Heart right ventricle (tissue), 16 donors: ENCODE measurements at places on chromosomes 5 and 9. TPM values are rescaled to one million over a fixed set of nuclear protein-coding genes. Genes with fewer than 3 reads are reported as not detected.
A peak's percentile ranks its signal among the peaks of the same experiment; 100 is the strongest.

DNA sequence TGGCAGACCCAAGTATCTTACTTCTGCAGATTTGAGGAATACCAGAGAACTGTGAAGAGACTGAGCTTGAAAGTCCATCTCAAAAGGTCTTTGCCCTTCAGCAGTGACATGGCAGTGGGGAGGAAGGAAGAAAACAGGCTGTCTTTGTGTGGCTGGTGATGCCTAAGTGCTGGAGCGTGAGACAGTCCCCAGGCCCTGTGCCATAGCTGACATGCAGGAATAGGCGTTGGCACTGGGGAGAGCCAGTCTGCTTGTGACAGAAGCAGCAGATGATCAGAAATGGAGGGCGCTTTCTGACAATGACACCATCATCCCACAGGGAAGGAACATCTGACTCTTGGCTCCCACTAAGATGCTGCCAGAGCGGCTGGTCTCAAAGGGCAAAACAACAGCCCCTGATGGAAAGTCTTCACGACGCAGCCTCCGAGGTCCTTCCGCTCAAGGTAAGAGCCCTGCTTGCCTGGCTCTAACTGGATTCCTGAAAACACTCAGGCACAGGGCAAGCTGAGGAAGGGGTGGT lies 15.5 kb upstream of the GLRX start:
- peak overlapping the region; percentile 45 for H3K27ac ChIP-seq
- H3K36me3 ChIP-seq = no peaks in the 10 kb centered on the region
- DNase-seq = no peak
- H3K4me3 ChIP-seq = no peak overlapping the region
- peaks cover 4% of the 10 kb centered on the region for H3K4me1 ChIP-seq

DNA sequence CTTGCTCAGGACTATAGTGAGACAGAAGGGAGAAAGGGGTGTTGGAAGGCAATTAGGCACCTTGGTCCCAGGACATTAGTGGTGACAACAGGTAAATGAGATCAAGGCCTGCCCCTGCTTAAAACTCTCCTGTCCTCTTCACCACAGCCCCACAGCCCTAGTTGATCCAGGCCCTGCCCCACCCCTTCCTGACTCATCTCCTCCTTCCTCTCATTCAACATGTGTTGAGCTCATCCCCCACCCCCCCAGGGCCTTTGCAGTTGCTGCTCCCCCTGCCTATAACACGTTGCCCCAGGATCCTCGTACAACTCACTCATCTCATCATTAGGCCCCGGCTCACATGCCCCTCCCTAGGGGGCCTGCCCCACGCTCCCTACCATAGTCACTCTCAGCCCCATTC lies 66.8 kb downstream of the TSPAN17 start:
- DNase-seq = no peak
- no peaks in the 10 kb centered on the region for H3K36me3 ChIP-seq
- H3K27me3 ChIP-seq = peaks cover 53% of the 10 kb centered on the region
- no peak overlapping the region for H3K4me3 ChIP-seq

DNA sequence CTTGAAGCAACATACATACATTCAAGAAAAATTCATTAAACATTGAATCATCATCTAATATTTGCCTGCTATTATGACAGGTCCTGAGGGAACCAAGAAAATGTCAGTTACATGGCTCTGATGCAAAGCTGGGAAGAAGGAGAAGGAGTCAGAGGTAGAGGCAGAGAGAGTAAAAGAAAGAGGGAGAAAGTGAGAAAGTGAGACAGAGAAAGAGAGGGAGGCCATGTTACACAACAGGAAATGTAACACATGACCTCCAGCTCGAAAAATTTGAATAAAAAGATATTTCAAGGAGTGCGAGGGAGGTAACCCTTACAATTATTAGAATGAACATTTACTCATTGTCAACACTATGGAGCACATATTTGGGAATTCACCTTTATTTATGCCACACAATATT lies 189.7 kb downstream of the PDE4D start:
- no peaks in the 10 kb centered on the region for H3K4me1 ChIP-seq
- DNase-seq = no peak
- no peaks in the 10 kb centered on the region for H3K36me3 ChIP-seq
- H3K27me3 ChIP-seq = no peaks in the 10 kb centered on the region

DNA sequence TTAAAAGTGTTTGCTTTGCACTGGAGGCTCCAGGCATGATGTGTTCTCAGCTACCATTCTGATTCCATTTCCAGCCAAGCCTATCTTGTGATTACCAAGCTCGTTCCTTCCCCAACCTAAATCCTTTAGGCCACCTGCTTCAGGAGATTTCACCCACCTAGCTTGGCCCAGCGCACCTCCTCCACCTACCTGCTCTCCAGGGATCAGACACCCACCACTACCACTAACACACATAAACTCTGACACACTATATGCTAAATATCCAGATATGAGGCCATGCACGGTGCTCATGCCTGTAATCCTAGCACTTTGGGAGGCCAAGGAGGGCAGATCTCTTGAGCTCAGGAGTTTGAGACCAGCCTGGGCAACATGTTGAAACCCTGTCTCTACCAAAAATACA lies 2.4 kb downstream of the MYORG start:
- H3K4me1 ChIP-seq = peaks cover 28% of the 10 kb centered on the region
- DNase-seq = no peak
- H3K27ac ChIP-seq = no peak overlapping the region
- no peaks in the 10 kb centered on the region for H3K36me3 ChIP-seq
- peaks cover 7% of the 10 kb centered on the region for H3K27me3 ChIP-seq

- no peaks in the 10 kb centered on the region for H3K27me3 ChIP-seq
- no peak overlapping the region for H3K4me3 ChIP-seq
- no peak for DNase-seq
- no peaks in the 10 kb centered on the region for H3K36me3 ChIP-seq
- no peak overlapping the region for H3K27ac ChIP-seq
Observed at GRCh38 chr5:34041247-34041972, 1.6 kb downstream of the C1QTNF3 start.

DNA sequence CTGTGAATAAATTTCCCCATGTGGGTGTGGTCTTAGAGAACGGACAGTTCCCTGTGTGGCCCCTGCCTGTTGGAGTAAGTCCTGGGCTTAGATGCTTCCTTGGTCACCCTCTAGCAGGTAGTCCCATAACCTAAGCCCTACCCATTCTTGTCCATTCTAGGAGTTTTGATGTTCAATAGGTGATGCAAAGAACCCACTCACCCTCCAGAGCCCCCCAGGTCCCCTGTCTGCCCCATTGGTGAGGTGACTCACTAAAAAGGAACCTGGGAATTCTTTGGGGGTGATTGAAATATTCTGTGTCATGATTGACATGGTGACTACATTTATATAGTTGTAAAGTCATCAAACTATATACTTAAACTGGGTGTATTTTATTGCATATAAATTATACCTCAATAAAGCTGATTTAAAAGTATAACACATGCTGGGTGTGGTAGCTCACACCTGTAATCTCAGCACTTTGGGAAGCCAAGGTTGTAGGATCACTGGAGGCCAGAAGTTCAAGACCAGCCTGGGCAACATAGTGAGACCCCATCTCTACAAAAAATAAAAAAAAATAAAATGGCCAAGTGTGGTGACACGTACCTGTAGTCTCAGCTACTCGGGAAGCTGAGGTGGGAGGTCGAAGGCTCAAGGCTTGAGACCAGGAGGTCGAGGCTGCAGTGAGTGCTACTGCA lies 20.8 kb upstream of the GTF3C5 start:
- no peak for DNase-seq
- H3K36me3 ChIP-seq = no peaks in the 10 kb centered on the region
- no peaks in the 10 kb centered on the region for H3K27me3 ChIP-seq
- H3K4me3 ChIP-seq = no peak overlapping the region
- no peaks in the 10 kb centered on the region for H3K4me1 ChIP-seq

DNA sequence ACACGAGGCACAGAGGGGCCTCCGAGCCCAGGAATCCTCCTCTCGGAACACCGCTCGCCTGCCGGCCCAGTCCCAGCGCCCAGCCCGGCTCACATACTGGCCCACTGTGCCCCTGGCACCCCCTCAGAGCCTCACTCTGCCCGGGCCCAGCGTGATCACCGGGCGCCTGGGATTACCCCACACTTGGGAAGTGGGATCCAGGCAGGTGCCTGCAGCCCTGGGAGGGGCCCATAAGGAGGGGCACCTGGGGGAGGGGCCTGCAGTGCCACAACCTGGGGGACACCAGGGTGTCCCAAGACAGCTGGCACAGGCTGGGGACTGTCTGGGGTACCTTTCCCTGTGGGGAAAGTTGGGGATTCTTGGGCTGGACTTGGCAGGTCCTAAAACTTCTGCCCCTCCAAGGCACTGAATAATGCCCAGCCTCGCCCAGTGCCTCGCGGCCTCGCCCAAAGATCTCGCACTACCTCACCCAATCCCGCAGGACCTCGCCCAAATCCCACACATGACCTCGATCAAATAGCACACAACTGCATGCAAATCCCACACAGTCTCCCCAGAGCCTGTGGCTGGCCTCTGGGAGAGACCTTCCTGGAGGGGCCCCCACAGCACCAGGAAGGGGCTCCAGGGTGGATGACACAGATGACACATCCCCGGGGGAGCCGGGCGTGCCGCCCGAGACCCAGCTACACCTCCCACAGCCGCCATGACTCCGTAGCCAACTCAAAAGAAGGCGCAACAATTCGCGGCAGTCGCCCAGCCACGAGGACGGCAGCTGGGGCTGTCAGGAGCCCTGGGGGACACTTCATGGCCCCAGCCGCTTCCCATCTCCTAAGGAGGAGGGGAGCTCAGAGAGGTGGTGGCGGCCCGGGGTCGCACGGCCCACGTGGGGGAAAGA lies 13.7 kb downstream of the NOTCH1 start:
- no peaks in the 10 kb centered on the region for H3K27me3 ChIP-seq
- H3K4me3 ChIP-seq = no peak overlapping the region
- peaks cover 93% of the 10 kb centered on the region for H3K4me1 ChIP-seq

DNA sequence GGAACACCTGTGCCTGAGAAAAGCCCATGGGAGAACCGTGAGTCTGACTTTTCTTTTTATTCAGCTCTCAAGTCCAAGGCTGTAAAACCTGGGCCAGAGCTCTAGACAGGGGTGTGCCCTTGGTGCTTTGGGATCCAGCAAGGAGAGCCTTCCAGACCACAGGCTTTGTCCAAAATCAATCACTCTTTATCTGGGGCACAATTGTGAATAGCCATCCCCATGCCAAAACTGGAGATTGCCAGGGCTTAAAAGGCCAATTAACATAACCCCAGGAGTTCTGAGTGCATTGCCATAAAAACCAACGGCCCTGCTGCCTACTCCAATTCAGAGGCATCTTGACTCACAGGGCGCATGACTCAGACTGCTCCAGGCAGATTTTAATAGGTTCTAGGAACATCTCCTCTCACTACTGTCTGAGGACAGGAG lies 391.8 kb downstream of the ARHGEF28 start:
- H3K4me3 ChIP-seq = no peak overlapping the region
- no peaks in the 10 kb centered on the region for H3K27me3 ChIP-seq
- no peaks in the 10 kb centered on the region for H3K36me3 ChIP-seq
- no peaks in the 10 kb centered on the region for H3K4me1 ChIP-seq
- no peak for DNase-seq
- H3K27ac ChIP-seq = no peak overlapping the region

DNA sequence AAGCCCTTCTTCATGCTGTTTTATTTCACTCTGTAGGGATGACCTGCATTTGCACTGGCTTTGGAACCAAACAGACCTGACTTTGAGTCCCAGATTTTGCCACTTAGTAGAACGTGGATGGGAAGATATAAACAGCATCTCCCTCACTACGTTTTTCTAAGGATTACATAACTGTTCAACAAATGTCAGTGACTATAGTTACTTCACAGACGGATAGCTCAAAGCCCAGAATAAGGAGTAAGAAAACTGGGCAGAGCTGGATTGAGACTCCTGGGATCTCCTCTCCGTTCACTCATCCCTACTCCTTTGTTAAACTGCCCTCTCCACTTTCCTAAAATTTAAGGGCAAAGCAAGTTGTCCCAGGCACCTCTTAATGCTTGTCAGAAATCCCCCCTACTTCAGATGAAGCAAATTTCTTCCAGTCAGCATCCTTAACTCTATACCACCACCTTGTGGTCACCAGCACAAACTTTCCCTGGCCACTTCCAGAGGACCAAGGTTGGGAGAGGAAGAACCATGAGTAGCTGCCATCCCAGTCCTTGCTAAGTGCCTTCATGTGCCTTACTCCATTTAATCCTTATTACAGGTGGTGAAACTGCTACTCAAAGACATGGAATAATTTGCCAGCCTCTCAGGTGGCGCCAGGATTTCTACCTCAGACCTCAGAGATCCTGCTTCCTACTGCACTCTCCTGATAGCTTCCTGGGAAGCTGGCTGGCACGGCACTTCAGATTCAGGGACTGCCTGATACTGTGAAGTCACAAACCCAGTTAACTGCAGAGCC lies 38.4 kb downstream of the EGR1 start:
- H3K36me3 ChIP-seq = peaks cover 15% of the 10 kb centered on the region
- H3K4me1 ChIP-seq = peaks cover 26% of the 10 kb centered on the region
- DNase-seq = peak; percentile 47
- no peak overlapping the region for H3K4me3 ChIP-seq
- peak overlapping the region; percentile 43 for H3K27ac ChIP-seq

DNA sequence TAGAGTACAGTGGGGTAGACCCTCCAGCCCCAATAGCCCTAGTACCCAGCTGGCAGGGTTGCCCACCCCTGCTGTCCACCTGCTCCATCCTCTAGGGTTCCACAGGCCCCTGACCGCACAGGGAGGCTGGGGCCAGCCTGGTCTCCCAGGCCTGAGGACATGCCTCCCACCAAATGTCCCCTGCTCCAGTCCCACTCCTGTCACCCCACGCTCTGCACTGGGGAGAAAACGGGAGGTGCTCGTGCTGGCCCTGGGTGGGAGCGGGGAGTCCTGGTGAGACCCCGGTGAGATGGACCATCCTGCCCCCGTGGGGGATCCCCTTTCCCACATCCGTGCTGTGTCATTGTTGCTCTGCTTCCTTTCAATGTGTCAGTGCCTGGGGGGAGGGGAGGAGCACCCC lies 12.1 kb downstream of the CPLX2 start:
- H3K36me3 ChIP-seq = no peaks in the 10 kb centered on the region
- H3K27me3 ChIP-seq = peaks cover 21% of the 10 kb centered on the region
- no peak overlapping the region for H3K27ac ChIP-seq
- DNase-seq = no peak
- no peaks in the 10 kb centered on the region for H3K4me1 ChIP-seq

DNA sequence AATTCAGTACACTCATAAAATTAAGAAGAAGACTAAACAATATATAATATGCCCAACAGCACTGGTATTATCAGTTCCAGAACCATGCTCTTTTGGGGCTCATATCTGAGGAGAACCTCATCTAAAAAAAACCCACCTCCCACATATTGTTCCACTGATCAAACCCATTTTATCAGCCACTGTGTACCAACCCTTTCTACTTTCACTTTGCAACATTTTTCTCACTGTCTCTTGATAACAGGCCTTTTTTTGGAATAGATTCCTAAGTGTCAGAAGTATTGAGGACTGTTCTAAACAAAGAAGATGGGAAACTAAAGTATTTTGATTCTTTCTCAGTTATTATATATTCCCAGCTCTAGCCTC lies 173.2 kb downstream of the GABRB2 start:
- H3K4me3 ChIP-seq = no peak overlapping the region
- H3K27me3 ChIP-seq = no peaks in the 10 kb centered on the region
- H3K27ac ChIP-seq = no peak overlapping the region
- DNase-seq = no peak

LTC4S gene
- total RNA-seq = 10.3 TPM

SV2C gene
- 0.09 TPM for total RNA-seq

SCGB3A2 gene
- total RNA-seq = not detected

FBP2 gene
- total RNA-seq = not detected
